Central memory CD8-positive, alpha-beta T cell (primary cell): ENCODE measurements at places on chromosomes 3 and 15.

DNA sequence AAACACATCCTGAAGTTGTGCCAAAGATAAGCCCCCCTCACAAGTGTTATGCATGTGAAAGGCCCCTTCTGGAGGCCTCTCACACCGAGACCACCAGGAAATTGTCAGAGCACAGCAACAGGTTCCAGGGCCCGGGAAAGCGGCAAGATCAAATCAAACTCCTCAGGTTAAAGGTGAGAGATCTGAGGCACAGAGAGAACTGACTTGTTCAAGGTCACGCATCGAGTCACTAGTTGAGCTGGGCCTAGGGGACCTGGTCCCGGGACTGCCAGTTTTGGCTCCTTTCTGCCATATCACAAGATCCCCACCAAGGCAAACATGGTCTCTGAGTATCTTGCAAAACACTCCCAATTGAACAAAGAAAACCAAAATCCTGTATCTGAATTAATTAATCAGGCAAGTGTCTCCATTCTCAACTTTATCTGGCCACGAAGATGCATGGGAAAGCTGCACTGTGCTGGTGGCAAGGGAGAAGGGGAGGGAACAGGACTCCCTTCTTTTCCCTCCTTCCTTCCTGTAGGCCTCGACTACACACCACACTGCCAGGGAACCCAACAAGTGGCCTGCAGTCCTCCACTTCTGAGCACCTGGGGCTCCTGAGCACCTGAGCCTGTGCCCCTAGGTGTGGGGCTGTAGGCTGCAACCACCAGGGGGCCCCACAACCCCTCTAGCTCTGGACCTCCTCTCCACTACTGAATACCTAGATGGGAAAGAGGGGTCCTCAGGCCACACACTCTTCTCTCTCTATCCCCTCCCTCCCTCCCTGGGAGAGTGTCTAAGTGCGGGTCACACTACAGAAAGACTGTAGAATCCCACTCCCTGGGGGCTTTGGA is 37.3 kb downstream of the ANP32A start:
- H3K36me3 ChIP-seq = peaks cover 45% of the 10 kb centered on the region
- peaks cover 17% of the 10 kb centered on the region for H3K4me1 ChIP-seq
- H3K27ac ChIP-seq = peak overlapping the region; percentile 85
- H3K27me3 ChIP-seq = no peaks in the 10 kb centered on the region

GRCh38 chr3:81437683-81438082 is 323.8 kb downstream of the GBE1 start:
- no peaks in the 10 kb centered on the region for H3K36me3 ChIP-seq
- no peak for DNase-seq
- H3K27me3 ChIP-seq = no peaks in the 10 kb centered on the region
- no peak overlapping the region for H3K27ac ChIP-seq

- no peak overlapping the region for H3K4me3 ChIP-seq
- H3K4me1 ChIP-seq = no peaks in the 10 kb centered on the region
- no peaks in the 10 kb centered on the region for H3K36me3 ChIP-seq
- no peak overlapping the region for H3K27ac ChIP-seq
- peaks cover 22% of the 10 kb centered on the region for H3K27me3 ChIP-seq
- DNase-seq = no peak
Measured at GRCh38 chr15:90862487-90862886, 5.9 kb upstream of the FURIN start.

- no peaks in the 10 kb centered on the region for H3K27me3 ChIP-seq
- H3K4me3 ChIP-seq = no peak overlapping the region
- no peaks in the 10 kb centered on the region for H3K4me1 ChIP-seq
- DNase-seq = no peak
- H3K27ac ChIP-seq = no peak overlapping the region
- no peaks in the 10 kb centered on the region for H3K36me3 ChIP-seq
Measured at GRCh38 chr3:173743516-173743915, 346.0 kb downstream of the NLGN1 start.

DNA sequence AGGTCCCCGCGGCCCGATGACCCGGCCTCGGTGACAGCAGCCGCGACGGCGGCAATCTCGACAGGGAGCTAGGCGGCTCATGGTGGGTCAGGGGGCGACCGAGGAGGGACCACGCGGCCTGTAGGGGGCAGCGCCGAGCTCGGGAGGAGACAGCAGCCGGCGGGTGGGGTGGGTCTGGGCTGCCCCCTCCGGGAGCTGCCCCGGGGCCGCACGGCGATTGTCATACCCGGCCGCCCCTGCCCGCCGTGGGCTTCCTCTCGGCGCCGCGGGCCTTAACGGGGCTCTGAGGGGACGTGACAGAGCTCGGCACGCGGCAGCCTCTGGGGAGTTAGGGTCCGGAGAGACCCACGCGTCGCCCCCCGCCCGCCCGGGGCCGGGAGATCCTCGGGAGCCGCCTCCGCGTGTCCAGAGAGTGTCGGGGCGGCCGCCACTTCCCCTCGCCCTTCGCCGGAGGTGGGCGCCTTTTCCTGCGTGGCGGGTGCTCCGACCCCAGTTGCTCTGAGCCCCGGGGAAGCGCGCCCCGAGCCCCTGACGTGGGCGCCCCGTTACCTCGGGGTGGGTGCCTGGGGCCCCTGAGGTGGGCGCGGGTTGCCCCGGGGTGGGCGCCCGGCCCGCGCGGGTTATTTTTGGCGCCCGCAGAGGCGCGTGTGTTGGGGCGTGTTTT is 539 bp upstream of the PLCL2 start:
- no peaks in the 10 kb centered on the region for H3K27me3 ChIP-seq
- H3K4me1 ChIP-seq = peaks cover 44% of the 10 kb centered on the region
- peak overlapping the region; percentile 94 for H3K27ac ChIP-seq
- peaks cover 25% of the 10 kb centered on the region for H3K36me3 ChIP-seq
- DNase-seq = no peak

DNA sequence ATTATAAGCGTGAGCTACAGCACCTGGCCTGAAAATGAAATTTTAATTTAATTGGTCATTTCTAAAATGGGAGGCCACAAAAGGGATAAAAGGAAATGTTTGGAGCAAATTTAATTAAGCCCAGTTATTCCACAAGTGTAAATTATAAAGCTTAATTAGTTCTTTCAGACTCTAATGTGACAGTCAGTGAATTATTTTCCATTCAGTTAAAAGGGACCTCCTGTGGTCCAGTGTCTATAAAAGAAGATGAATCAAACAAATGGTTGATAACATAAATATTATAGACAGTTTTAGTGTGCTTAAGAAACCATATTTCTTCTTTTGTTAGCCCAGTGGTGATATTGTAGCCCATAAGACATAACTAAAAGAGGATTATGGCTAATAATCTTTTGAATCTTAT is 66.4 kb downstream of the CNOT10 start:
- peaks cover 8% of the 10 kb centered on the region for H3K36me3 ChIP-seq
- H3K4me3 ChIP-seq = no peak overlapping the region
- no peaks in the 10 kb centered on the region for H3K27me3 ChIP-seq
- no peaks in the 10 kb centered on the region for H3K4me1 ChIP-seq
- no peak overlapping the region for H3K27ac ChIP-seq
- no peak for DNase-seq

- no peak overlapping the region for H3K4me3 ChIP-seq
- no peaks in the 10 kb centered on the region for H3K36me3 ChIP-seq
- no peaks in the 10 kb centered on the region for H3K4me1 ChIP-seq
- no peak overlapping the region for H3K27ac ChIP-seq
Measured at GRCh38 chr3:78632925-78633553, 1134.8 kb downstream of the ROBO1 start.

DNA sequence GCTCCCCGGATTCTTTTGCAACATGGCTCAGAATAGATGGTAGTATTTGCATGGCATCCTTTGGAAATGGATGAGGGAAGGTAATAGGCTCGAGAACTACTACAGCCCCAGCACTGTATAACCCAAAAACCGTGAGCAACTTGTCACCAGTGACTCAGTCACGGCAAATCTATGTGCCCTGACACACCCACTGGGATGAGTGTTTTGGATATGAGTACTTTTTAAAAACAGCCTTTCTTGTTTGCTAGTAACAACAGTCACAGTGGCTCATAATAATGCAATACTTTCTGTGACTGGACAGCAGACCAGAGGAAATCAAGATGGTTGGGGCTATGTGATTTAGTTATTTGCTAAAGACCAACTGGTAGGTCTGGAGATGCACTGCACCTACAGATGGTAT is 299.6 kb downstream of the ULK4 start:
- H3K27ac ChIP-seq = no peak overlapping the region
- H3K27me3 ChIP-seq = no peaks in the 10 kb centered on the region
- H3K4me1 ChIP-seq = no peaks in the 10 kb centered on the region
- no peak overlapping the region for H3K4me3 ChIP-seq
- no peak for DNase-seq

GRCh38 chr15:56886363-56886931 is 32.0 kb upstream of the TCF12 start:
- H3K36me3 ChIP-seq = peaks cover 7% of the 10 kb centered on the region
- peak overlapping the region; percentile 88 for H3K4me3 ChIP-seq
- peaks cover 21% of the 10 kb centered on the region for H3K4me1 ChIP-seq

DNA sequence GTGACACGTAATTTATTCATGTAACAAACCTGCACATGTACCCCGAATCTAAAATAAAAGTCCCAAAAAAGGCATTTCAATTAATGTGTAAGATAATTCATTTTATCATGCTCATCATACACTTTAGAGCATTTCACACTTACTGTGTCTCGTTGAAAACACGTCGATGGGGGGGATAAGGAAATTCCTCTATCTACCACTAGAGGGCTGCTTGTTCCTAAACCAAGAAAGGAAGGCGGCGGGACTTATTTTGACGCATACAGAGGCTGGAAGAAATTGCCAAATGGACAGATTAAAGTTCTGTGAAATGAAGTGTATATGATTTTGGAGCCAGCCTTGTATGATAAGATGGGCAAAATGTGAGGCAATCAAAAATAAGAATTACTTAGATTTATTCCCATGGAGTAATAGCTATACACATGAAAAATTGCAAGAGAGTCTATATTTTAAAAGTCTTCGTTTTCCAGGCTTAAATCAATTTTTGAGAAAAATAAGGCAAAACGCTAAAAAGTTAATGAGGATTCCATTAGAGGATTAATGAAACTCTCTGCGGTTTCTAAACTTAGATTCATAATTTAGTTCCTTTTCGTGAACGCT is 346.8 kb downstream of the CNTN3 start:
- no peaks in the 10 kb centered on the region for H3K36me3 ChIP-seq
- DNase-seq = no peak
- no peak overlapping the region for H3K27ac ChIP-seq
- H3K4me1 ChIP-seq = no peaks in the 10 kb centered on the region

DNA sequence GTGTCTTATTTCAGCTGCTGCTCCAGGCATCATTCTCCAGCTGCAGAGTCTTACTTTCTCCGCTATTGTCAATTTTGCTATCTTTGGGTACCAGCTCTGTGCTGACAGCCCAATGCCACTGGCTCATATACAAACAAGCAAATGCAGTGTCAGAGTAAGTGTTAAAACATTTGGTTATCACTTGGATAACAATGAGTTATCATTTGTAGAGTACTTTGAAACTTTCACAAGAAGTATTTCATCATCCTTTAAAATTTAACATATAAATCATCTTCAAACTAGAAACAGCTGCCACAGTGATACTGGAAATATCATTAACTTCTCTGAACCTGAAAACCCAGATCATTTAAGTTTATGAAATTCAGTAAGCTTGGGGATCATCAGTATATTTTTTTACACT is 13.8 kb downstream of the TSPAN3 start:
- H3K4me1 ChIP-seq = peaks cover 14% of the 10 kb centered on the region
- DNase-seq = no peak
- no peaks in the 10 kb centered on the region for H3K27me3 ChIP-seq
- H3K36me3 ChIP-seq = peaks cover 13% of the 10 kb centered on the region

DNA sequence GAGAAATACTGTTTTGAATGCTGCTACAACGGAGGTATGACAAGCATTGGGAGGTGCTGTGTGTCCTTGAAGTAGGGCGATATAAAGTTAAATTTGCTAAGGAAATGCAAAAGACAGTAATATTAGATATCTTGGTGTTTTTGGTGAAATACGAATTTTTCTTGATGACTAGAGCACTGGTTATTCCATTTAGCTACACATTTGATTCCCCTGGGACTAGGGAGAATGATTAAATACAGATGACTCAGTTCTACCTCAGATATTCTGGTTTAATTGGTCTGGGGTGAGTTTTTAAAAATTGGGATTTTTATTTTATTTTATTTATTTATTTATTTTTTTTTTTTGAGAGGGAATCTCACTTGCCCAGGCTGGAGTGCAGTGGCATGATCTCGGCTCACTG is 18.7 kb upstream of the GADL1 start:
- H3K36me3 ChIP-seq = no peaks in the 10 kb centered on the region
- no peak overlapping the region for H3K27ac ChIP-seq
- no peaks in the 10 kb centered on the region for H3K27me3 ChIP-seq
- no peaks in the 10 kb centered on the region for H3K4me1 ChIP-seq
- no peak for DNase-seq

GRCh38 chr3:119600732-119601131 is 3.0 kb downstream of the PLA1A start:
- H3K4me1 ChIP-seq = no peaks in the 10 kb centered on the region
- no peak overlapping the region for H3K4me3 ChIP-seq
- H3K27me3 ChIP-seq = no peaks in the 10 kb centered on the region
- H3K27ac ChIP-seq = no peak overlapping the region
- H3K36me3 ChIP-seq = peaks cover 1% of the 10 kb centered on the region

DNA sequence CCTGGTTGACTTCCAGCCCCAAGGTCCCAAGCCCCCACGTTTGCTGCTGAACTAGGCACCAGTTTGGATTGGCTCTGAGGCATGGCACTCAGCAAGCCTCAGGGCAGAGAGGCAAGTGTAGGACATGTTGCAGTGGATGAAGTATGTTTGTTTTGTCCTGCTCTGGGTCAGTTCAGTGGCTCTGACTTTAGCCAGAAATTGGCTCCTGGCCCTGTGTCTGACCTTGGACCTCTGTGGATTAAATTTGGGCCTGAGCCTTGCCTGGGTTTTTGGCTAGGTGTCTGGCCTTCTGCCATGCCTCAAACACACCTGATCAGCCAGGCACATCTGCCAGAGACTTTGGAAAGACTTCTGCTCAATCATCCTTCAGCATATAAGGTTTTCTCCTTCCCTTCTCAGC is 3.6 kb upstream of the MRAS start:
- H3K4me1 ChIP-seq = peaks cover 5% of the 10 kb centered on the region
- H3K4me3 ChIP-seq = no peak overlapping the region

DNA sequence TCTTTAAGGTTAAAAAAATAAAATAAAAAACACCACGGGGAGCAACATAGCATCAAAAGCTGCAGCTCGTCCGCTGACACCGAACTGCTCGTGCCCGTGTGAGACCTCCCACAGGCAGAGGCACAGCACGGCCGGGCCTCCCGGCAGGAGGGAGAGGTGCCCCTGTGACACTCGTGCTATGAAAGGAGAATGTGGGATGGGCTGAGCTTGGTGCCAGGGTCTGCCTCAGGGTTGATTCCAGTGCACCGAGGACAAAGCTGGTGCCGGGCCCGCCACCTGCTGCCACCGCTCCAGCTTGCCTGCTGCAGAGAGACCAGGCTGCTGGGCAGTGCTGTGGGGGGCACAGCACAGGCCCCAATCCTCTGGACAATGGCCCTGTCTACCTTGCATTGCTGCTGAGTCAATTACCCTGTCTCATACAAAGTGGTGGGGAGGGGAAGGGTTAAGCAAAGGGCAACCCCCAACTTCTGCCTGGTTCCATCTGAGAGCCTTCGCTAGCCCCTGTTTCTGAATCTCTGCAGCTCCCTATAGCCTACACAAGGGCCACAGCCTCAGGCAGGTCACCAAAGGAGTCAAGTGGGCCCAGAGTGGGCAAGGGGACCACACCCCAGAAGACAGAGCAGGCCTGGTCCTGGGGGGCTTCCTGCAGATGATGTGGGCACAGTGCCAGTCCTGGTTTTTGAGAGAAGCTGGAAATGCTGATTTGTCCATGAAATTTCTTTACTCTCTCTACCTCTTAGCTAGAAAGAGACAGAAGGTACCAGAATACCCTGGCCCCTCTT is 74.0 kb upstream of the SNRPA1 start:
- DNase-seq = no peak
- H3K27ac ChIP-seq = no peak overlapping the region
- H3K36me3 ChIP-seq = no peaks in the 10 kb centered on the region
- no peak overlapping the region for H3K4me3 ChIP-seq
- H3K27me3 ChIP-seq = peaks cover 34% of the 10 kb centered on the region
